CD8-positive, alpha-beta memory T cell (primary cell): ENCODE measurements at places on chromosomes 3 and 15.

GRCh38 chr15:82298520-82298919 lies 35.9 kb downstream of the SAXO2 start:
- DNase-seq: peak; percentile 71

- DNase-seq: no peak
Observed at GRCh38 chr15:69414701-69415167, 585 bp downstream of the KIF23 start.

DNA sequence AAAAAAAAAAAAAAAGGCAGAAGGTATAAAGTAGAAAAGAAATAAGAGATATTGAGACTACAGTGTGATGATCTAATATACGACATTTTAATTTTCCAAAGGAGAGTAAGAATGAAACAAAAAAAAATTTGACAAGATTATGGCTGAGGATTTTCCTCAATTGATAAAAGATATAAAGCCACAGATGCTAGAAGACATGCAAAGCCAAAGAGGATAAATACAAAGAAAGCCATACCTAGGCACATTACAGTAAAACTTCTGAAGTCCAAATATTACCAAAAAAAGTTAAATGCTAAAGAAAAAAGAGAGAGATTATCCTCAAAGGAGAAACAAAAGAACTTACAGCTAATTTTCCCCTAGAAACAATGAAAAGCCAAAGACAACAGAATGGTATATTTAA lies 20.3 kb upstream of the SUSD5 start:
- no peak for DNase-seq

GRCh38 chr3:81080608-81081007 lies 680.8 kb downstream of the GBE1 start:
- DNase-seq: no peak

DNA sequence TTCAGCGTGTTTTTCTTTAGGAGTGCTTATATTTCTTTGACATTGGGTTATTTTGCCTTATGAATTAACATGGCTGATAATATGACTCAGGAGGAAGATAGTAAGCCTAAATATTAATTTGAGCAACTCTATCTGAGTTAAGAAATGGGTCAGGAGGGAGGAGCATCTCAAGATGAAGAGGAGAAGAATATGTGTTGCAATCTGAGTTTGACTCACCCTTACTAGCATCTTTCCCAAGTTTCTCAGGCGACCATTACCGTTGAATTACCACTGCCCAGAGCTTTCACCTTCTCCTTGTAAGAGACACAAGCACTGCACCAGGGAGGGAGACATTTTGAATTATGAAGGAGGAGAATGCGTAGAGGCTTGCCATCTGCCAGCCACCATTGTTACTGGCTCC lies 138.3 kb upstream of the MYRIP start:
- DNase-seq: no peak

DNA sequence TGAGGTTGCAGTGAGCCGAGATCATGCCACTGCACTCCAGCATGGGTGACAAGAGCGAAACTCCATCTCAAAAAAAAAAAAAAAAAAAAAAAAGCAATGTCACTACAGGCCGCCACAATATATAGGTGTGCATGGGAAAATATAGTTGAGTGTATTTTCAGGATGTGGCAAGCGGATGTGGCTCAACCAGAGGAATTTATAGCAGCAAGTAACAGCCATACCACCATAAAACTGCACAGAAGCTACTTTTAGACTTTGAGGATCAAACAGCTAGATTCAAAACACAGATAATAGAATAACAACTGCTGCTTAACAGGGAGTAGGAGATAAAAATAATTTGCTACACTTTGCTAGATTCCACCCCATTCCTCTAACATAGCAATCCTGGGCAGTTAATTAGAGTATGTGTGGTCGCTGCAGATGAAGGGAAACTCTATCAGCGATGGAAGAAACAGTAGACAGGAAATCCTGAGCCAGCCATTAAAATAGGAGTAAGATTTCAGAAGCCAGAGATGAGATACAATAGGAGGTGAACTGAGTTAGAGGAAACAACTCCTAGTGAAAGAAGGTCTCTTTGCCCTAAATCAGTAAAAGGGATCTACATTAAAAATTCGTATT lies 318.7 kb upstream of the STT3B start:
- DNase-seq: peak; percentile 67

DNA sequence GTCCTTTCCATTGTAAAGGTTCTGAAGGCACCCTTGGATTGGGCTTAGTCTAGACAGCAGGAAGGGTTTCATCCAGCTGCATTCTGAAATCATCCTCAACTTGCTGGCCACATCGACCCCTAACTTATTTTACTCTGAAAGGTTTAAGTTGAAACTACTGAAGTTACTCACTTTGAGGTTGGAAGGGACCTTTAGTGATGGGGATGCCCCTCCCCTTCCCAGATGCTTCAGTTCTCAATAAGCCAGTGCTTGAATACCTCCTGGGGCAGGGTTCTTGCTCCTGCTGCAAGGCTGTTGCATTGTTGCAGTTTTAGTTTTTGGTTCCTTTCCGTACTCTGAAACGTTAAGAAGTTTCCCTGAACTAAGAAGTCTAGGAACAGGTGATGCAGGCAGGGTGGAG lies 26.4 kb downstream of the FGD5 start:
- no peak for DNase-seq

- no peak for DNase-seq
Observed at GRCh38 chr3:24401090-24401810, 93.4 kb downstream of the THRB start.

- DNase-seq: no peak
Observed at GRCh38 chr3:117788506-117788905, 1078.9 kb downstream of the TUSC7 start.

- no peak for DNase-seq
Observed at GRCh38 chr15:36737430-36737891, 158.0 kb downstream of the CDIN1 start.

DNA sequence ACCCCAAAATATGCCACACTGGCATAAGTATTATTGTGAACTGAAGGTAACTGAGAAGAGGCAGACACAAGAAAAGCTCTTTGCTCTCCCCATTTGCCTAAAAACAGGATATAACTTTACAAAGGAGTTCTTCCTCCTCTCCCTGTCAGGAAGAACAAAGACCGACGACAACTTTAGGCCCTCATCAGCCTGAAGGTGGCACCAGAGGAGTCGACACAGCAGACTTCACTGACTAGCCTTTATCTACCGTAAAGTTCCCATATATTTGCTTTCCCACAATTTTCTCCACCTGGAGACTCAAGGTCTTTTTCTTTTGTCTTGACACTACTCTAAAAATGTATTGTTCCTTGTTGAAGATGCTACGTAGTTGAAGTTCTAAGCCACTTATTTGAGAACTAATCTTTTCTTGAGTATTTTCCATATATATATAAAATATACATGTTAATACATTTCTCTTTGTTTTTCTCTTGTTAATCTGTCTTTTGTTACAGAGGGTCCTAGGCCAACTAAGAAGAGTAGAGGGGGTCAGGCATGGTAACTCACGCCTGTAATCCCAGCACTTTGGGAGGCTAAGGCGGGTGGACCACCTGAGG lies 16.2 kb upstream of the XIRP1 start:
- no peak for DNase-seq

GRCh38 chr3:115525731-115526130 lies 97.6 kb upstream of the GAP43 start:
- DNase-seq: no peak

DNA sequence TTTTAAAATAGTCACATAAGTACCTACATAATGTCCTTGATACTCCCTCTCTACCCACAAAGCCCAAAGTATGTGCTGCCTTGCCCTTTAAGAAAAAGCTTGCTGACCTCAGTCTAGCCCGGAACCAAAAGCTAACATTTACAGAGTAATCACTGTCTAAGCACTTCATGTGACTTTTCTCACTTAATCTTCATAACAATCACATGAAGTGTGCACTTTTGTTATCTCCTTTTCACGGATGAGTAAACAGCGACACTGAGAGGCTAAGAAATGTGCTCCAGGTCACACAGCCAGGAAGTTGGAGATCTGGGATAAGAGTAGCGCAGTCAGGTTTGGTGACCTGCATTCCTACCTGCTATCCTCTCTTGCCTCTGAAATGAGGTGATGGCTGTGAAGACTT lies 194.0 kb downstream of the ITPR1 start:
- DNase-seq: no peak

DNA sequence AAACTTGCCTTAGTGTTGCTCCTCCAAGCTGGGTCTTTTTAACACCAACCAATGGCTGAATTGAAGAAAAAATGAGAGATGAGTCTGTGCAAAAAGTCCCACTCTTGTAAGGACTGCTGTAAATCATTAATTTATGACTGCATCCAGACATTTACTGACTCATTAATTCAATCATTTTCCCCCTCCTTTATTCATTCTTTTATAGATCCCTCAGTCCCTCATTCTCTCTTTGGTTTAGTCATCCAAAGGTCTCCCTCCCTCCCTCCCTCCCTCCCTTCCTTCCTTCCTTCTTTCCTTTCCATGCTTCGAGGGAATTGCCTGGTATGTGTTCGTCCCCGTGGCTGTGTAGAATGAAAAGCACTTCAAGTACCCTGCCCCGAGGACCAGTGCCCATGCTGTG lies 35.3 kb upstream of the MRPS22 start:
- DNase-seq: no peak

GRCh38 chr3:57068437-57069089 lies 8.1 kb downstream of the SPATA12 start:
- DNase-seq: no peak

GRCh38 chr3:69204315-69204957 lies 82.0 kb upstream of the LMOD3 start:
- DNase-seq: no peak

DNA sequence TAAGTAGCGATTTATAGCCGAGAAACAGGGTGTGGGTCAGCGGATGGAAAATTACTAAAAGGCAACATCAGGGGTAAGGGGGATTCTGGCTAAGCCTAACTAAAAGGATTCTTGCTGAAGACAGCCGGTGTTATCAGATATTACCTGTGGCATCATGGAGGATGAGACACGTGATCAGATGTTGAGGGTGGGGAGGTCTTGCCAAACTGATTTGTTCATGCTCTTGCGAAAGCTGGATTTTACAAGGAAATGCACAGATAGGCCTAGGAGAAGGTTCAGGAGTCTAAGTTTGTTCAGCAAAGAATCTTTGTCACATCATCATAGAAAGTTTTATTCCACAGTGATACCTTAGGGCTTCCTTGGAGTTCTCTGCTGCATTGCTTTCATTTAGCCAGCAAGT lies 396.8 kb upstream of the TBL1XR1 start:
- DNase-seq: no peak

- DNase-seq: peak; percentile 18
Observed at GRCh38 chr3:112848196-112848595, 1.5 kb upstream of the CD200R1L start.
